ENCODE measurements at places on chromosomes 11 and 22.

DNA sequence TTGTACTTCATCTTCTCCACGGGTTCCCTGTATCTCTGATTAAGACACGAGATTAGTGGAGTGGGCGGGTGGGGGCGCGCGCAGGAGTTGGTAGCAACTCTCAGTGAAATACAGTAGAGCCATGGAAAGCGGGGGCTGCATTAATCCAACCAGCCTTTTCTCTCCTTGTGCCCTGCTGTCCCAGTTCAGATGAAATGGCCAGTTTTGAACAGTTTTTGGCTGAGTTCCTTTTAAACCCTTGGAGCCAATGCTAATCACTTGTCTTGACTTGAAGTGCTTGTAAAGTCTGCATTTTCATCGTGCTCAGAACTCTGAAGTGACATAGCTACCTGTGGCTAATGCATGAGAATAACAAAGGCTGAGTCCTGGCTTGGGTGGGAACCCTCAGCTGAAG, 734 bp upstream of the TMEM123 start:
- no peak for DNase-seq

DNA sequence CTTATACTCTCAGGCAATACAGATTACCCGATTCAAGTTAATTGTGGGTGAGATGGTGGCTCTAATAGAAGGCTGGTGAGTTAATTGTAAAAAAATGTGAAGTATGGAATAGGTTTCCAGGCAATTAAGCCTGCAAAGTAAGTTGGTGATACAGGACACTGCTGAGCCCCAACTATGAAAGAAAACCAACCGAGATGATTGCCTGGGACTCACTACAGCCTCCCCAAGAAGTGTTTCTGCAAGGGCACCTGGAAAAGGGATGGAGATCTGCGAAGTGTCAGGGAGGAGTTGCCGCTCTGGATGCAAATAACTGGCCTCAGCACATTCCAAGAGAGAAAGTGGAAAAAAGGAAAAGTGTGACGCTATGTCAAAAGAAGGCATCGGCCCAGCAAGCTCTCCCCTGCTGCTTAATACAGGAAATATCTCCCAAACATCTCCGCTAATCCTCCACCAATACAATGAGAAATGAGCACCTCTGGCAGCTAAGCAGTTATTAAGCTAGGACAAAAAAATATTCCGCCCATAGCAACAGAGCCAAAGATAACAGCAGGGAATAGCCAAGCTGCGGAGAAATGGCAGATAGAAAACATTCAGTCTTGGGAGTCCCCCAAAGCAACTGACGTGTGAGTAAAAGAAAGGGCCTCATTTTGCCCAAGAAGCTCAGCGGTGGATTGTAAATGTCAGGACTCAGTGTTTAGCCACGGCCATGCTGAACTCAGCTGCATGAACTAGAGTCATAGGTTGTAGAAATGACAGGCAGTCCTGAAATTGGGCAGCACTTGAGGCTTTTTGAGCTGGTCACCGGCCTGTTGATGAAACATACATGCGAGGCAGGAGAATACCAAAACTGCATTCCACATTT, 133.7 kb downstream of the SNX19 start:
- no peak for DNase-seq

DNA sequence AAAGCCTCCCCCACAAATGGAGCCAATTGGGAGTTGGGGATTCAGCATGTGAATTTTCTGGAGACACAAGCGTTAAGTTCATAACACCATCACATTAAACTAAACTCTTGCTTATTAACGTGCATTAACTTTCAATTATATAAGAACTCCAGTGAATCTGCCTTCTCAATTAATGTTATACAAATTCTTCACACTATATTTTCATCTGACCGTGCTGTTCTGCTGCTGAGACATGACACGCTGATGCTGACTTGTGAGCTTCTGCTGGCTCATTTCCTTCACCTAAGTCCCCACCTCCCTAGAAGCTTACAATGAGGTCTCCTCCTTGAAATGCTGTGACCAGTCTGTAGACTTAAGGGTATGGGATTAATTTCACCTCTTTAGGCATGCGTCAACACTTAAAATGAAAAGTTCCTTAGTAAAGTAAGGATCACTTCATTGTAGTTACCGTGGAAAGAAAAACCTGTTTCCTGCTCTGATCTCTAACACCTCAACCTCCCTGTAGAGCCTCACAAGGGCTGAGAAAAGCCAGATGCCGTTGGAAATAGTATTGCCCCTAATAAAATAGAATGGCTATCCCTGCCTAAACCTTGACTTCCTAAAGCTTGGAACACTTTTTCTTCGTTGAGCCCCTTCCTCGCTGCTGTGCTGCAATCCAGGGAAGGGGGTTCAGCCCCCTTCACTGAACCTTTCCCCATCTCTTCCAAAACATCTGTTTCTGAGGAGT, 2.2 kb downstream of the HBG2 start:
- no peak for DNase-seq

DNA sequence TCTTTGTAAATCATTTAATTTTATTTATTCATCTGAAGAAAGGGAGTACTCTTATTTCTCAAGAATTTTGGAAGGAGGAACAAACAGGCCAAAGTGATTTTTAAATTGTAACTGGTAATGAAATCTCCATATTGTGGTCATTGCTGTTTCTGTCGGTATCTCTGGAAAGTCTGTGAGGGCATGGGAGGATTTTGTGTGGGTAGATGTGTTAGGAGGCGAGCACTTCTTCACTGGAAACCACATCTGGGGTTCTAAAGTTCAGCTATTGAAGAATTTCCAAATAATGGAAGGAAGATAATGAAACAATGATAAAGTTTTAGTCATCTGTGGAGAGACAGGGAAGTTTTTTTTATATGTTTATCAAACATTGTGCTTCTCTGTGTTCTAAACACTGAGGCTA, 6.6 kb downstream of the TRIM34 start:
- DNase-seq = no peak

- DNase-seq = no peak
Observed at GRCh38 chr11:88194990-88195389, 19.7 kb upstream of the RAB38 start.

- DNase-seq = no peak
Observed at GRCh38 chr22:25078591-25078990, 121.1 kb upstream of the CRYBB3 start.

GRCh38 chr11:7020183-7020917, at the start of the genes NLRP14 and ZNF214:
Gene NLRP14, plus strand, starts transcription at chr11:7020479. Its CDS starts 18,108 bp downstream, at chr11:7038587.
Gene ZNF214, minus strand, starts transcription at chr11:7020346. Its CDS starts 17,511 bp downstream, at chr11:7002835.
- peak; percentile 45 for DNase-seq

- DNase-seq = no peak
Observed at GRCh38 chr11:10926801-10927211, 69.0 kb upstream of the ZBED5 start.

DNA sequence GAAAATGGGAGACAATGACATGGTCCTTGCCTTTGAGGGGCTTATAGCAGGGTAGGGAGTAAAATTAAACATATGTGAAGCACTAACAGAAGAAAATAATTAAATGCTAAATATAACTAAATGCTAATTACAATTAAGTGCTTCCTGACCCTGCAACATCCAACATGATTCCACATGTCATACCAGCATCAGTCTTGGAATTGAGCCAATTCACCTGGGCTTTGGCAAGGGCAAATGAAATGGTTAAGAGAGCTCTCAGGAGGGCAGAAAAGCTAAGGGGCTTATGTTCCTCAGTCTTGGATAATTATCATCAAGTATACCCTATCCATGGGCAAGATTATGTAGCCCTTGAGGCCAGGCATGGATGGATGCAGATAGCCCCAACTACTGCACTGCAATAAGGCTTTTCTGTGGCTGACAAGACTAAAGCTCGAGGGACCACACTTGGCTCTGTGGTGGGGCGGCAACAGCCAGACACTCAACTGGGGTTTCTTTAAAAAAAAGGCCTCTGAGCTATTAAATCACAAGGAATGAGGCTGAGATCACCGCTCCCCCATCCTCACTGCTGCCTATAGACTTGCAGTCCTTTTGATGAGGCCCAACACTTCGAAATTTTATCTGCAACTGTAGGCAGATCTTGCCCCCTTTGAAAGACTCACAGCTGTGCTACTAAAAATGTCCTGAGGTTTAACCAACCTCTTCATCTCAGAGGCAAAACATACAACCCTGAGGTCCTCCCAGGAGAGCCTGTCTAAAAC, 39.0 kb downstream of the IL18BP start:
- DNase-seq = no peak

DNA sequence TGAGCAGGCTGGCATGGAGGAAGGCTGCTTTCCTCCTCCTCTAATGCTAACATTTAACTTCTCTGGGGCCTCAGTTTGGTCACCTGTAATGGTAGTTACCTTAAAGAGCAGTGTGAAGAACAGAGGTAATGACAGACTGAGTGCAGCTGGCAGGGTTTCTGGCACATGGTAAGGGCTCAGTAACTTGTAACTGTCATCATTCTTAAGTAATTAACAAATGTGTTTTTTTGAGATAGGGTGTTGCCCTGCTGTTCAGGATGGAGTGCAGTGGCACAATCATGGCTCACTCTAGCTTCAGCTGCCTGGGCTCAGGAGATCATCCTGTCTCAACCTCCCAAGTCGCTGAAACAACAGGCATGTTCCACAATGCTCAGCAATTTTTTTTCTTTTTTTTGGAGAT, 242.0 kb upstream of the SYN3 start:
- DNase-seq = no peak

- DNase-seq = no peak
Observed at GRCh38 chr11:35723493-35723892, 60.9 kb downstream of the TRIM44 start.

GRCh38 chr22:24325105-24325757, 54.6 kb downstream of the SPECC1L start:
- no peak for DNase-seq

DNA sequence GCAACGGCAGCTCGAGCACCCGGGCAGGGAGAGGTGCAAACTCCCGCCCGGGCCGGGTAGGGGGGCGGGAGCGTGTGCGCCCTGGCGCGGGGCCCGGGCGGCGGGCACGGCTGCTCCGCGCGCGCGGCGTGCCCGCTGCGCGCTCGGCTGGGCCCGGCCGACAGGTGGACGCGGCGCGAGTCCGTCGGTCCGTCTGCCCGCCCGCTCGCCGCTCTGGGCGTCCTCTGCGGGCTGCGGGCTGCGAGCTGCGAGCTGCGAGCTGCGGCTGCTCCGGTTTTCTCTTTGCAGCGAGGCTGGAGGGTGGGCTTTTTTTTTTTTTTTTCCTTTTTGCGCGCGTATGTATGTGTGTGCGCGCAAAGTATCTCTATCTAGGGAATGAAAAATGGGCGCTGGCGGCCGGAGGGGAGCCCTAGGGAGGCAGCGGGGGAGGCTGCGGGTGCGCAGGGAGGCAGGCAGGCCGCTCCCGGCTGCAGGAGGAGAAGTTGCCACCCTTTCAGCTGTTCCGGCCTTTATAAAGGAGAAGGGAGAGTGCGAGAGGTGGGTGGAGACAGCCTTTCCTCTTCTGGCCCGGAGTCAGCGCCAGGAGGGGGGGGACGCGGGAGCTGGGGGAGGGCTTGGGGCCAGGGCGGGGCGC, at the start of gene PDGFB:
PDGFB (minus strand) TSS at position 487 of the 634 bp plus-strand sequence. CDS start 1,019 bp downstream, outside the sequence.
- DNase-seq = no peak

DNA sequence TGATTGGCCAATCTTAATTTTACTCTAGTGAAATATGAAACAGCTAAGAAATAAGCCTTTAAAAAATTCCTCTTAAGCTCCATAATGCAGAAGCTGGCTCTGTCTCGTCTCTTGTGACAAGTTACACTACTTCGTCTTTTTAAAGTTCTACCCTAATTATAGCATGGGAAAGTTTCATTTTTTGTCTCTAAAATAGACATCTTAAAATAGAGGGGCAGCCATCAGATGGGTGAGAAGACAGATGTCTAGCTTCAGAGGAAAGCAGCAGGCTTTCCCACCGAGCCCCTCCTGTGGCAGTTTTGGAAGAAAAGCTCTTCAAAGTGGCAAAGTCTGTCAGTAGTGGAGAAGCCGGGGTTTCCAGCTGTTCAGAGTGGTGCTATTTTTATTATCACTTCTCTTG, 39.5 kb downstream of the XRRA1 start:
- no peak for DNase-seq

DNA sequence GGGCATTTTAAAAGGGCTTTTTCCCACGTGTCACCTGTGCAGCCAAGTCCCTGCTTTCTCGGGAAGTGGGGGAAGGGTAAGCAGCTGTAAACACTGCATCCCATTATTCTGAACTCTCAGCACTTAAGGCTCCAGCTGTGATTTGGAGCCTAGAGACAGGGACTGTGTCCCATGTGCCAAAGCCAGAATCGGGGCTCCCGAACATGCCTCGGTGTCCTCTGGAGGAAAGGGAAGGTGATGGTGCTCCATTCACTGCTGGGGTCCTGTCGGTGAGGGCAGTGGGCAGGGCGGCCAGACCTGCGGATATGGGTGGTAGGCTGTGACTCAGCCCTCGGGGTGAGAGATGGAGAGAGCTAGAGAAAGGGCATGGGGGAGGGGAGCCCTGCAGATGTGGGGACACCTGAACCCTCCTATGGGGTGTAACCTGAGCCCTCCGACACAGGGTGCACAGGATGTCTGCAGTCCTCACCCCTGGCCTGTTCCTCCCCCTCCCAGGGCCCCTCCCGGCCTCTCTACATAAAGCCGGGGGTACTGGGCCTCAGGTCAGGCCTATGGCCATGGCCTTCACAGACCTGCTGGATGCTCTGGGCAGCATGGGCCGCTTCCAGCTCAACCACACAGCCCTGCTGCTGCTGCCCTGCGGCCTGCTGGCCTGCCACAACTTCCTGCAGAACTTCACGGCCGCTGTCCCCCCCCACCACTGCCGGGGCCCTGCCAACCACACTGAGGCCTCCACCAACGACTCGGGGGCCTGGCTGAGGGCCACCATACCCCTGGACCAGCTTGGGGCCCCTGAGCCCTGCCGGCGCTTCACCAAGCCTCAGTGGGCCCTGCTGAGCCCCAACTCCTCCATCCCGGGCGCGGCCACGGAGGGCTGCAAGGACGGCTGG, 31.8 kb downstream of the CAPN1 start:
- DNase-seq = peak; percentile 59

GRCh38 chr11:33735271-33736147, 714 bp downstream of the CD59 start:
- no peak for DNase-seq

- DNase-seq = no peak
Observed at GRCh38 chr11:20731676-20732215, 62.4 kb downstream of the NELL1 start.

DNA sequence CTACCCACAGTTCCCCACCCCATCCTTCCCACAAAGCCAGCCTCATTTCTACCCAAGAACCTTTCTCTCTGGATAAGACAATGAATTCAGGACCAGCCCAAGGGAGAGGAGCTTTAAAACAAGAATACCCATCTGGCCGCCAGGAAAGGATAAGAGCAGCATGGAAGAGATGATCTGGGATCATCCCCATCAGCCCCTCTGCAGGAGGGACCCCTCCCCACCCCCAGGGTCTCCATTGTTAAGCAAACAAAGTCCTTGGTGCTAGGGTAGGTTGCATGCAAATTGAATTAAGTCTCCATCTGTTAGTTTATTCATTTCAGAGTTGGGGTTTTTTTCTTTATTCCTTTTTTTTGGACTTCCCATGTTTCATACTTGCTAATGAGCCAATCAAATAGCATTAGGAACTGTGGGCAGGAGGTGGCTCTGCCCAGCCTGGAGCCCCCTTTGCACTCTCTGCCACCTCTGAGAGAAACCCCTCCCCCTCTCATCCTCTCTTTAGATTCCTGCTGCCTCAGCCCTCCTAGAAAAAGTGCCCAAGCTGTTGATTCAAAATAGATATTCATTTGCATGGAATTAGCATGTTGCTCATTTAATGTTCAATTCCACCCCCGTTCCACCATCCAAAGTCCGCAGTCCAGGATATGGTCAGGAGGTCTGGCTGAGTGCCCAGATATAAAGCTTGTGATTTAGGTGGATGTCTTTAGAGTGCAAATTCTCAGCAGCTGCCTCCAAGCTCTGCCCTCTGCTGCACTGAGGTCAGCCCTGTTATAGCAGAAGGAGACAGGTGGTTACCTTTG, 138.5 kb upstream of the NCAM1 start:
- no peak for DNase-seq

Measured in NCI-H2107 (cell line).